ENCODE measurements at places on chromosomes 3 and 15. TPM values are rescaled to one million over a fixed set of nuclear protein-coding genes. Genes with fewer than 3 reads are reported as not detected.
A peak's percentile ranks its signal among the peaks of the same experiment; 100 is the strongest.

GRCh38 chr3:54900838-54901591 lies 26.8 kb downstream of the LRTM1 start:
- no peak for DNase-seq

DNA sequence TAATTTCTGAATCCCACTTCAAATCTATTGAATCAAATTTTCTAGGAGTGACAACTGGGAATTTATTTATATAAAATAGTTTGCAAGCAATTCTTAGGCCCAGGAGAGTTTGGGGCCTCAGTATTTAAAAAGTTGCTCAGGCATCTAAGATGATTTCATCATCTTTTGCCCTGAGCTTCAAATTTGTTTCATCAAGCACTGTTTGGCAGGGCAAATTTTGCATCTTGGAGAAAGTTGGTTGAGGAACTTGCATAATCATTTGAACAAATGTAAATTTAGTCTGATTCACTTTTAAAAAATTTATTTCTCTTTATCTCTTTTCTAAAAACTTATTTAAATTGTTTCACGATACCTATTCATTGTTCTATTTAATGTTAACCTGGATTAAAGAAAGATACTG lies 702.8 kb downstream of the SI start:
- DNase-seq, result no peak

- no peak for DNase-seq
These were observed 12.4 kb downstream of the USP4 start for GRCh38 chr3:49327485-49327884.

- peak; percentile 80 for DNase-seq
These were observed 66.5 kb upstream of the MFGE8 start for GRCh38 chr15:88979674-88980073.

- no peak for DNase-seq
These were observed 436.0 kb upstream of the PROK2 start for GRCh38 chr3:72220946-72221345.

GRCh38 chr3:13159890-13160289 lies 86.7 kb upstream of the IQSEC1 start:
- no peak for DNase-seq

DNA sequence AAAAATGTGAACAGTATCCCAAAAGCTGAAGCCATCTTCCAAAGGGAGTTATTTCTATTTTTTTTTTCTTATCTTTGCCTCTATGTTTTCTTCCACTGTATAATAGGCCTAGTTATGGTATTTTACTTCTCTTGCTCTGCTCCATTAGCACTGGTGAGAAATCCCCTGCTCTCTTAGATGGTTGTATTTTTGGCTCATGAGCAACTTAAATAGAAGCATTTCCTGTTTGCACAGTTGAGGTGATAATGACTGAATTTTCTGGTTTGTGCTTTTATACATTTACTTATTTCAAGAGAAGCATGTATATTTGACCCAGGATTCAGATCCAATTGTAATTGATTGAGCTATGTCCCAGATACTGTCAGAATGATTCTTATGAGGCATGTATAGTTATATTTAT lies 61.6 kb upstream of the CD200R1L start:
- no peak for DNase-seq

GRCh38 chr3:21898316-21898715 lies 147.3 kb upstream of the ZNF385D start:
- no peak for DNase-seq

DNA sequence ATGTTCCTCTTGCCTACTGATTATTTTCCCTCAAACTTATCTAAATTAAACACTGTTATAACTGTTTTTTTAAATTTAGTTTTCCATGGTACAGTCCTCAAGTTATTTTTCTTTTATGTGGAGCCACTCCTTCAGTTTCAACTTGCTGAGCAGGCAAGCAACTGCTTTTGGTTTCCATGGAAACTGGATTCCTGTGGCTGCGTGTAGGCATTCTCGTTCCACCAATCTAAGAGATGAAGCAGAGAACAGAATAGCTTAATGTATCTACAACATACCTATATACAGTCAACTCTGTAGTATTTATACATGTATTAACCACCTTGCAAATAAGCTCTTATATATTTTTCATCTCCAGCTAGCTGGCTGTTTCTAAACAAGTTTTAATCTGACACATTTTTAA lies 25.8 kb upstream of the ANXA2 start:
- no peak for DNase-seq

GRCh38 chr15:75720787-75721479 lies 8.3 kb upstream of the CSPG4 start:
- DNase-seq, result no peak

DNA sequence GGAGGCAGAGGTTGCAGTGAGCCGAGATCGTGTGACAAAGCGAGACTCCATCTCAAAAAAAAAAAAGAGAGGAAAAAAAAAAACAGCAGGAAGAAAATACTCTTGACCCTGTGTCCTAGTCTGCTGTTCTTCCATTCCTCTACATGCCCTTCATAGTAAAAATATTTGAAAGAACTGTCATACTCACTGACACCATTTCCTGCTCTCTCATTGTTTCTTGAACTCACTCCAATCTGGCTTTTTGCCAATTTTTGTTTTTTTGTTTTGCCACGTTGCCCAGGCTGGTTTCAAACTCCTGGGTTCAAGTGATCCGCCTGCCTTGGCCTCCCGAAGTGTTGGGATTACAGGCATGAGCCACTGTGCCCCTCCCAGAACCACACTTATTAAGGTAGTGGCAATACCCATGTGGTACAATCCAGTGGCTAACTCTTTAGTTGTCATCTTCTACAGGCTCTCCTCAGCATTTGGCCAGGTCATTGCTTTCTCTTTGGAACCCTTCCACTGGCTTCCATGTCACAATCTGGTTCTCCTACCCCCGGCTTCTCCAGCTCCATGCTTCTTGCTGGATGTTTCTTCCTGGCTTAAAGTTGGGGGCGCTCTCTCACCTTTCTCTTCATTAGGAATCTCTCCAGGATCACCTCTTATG lies 238.2 kb upstream of the C2CD4B start:
- no peak for DNase-seq

GRCh38 chr3:190105876-190106275 lies 14.8 kb downstream of the P3H2 start:
- no peak for DNase-seq

- no peak for DNase-seq
These were observed 53.0 kb downstream of the IGSF11 start for GRCh38 chr3:118981494-118982134.

GRCh38 chr3:55066551-55067047 lies 138.7 kb upstream of the LRTM1 start:
- no peak for DNase-seq

- no peak for DNase-seq
These were observed 80.0 kb downstream of the COL6A5 start for GRCh38 chr3:130425484-130425883.

The SRP14 gene
- total RNA-seq, result 220 TPM

The PCOLCE2 gene
- 11.9 TPM for total RNA-seq

GRCh38 chr3:12356175-12356574 lies 67.3 kb downstream of the PPARG start:
- DNase-seq, result no peak

DNA sequence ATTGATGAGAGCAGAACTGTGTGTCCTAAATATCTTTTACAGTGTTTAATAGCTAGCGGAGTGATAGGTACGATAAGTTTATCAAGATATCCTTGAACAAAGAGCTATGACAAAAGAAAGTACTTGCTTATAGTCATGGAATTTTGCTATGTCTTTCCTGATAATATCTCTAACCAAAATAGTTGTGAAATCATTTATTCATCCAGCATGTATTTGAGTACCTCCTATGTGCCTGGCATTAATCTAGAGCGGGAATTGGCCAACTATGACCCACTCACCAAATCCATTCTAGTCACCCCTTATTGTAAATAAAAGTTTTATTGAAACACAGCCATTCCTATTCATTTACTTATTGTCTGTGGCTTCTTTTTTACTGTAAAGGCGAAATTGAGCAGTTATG lies 46.6 kb downstream of the ZFAND6 start:
- no peak for DNase-seq

The TUSC7 gene
- not detected for total RNA-seq

- DNase-seq, result no peak
These were observed 110.3 kb downstream of the PIK3CB start for GRCh38 chr3:138724443-138724842.

DNA sequence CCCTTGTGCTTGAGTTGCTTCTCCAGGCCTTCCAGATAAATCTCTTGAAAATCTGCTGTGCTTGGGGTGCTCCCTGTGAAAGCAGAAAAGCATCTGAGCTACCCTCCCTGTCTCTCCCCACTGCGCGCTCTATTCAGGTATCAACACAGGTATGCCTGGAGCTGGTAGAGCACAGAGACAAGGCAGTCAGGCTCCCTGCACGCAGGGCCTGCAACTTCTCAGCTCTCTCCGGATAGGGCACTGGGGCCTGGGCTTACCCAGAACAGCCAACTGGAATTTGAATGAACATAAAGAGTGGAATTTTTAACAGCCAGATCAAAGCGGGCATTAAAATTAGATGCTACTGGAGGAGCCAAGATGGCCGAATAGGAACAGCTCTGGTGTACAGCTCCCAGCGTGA lies 183.6 kb downstream of the XXYLT1 start:
- no peak for DNase-seq

DNA sequence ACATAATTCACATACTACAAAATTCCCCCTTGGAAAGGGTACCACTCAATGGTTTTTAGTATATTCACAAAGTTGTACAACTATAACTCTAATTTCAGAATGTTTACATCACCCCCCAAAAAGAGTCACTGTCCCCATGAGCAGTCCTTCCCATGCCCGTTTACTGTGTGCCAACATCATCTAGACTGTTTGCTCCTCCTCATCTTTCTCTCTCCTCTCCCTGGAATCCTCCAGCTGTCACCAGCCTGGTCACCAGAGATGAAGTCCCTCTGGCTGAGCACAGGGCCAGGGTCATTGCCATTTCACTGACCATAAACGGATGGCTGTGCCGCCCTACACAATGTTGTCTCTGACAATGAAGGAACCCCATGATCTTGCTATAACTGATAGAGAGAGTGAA lies 45.2 kb downstream of the C2CD4B start:
- no peak for DNase-seq

DNA sequence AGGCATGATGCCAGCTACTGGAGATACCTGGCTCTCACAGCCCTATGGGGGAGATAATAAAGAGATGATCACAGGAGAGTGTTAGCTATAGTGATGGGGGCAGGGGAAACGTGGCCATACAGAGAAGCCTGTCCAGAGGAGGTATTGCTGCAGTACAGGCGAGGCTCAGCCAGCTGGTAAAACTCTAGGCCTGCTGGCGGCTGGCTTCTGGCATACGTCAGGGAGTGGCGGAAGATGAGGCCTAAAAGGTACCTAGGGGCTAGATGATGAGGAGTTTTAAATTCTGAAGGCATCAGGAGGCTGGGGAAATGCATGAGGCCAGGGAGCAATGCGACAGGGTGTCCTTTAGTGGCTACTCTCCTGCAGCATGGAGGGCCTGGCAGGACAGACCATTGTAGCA lies 110.7 kb downstream of the EEFSEC start:
- DNase-seq, result no peak

The ESYT3 gene
- 59.5 TPM for total RNA-seq

- no peak for DNase-seq
These were observed 116.0 kb downstream of the FOXB1 start for GRCh38 chr15:60120100-60120499.

GRCh38 chr3:39000008-39000450 lies 51.7 kb downstream of the SCN11A start:
- DNase-seq, result no peak

The IL17RB gene
- 0.63 TPM for total RNA-seq

DNA sequence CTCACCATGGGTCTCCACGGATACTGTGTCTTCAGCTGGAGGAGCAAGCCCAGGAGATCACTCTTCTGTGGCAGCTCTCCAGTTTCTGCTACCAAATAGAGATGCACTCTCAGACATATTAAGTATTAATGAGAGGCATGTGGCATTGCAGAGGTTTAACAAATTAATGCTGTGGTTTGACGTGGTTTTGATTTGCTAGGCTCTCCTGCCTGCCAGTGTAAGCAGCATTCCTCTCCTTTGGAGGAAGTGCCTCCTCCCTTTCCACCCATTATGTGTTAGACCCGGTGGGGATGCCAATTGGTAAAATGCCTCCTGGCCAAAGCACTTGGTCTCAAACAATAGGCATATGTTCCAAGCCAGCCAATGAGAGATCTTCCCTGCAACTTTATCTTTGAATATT lies 124.8 kb downstream of the MYLK start:
- DNase-seq, result no peak
